Muscle of leg (tissue), 16 donors: ENCODE measurements at places on chromosomes 12 and 14. TPM values are rescaled to one million over a fixed set of nuclear protein-coding genes. Genes with fewer than 3 reads are reported as not detected.

DNA sequence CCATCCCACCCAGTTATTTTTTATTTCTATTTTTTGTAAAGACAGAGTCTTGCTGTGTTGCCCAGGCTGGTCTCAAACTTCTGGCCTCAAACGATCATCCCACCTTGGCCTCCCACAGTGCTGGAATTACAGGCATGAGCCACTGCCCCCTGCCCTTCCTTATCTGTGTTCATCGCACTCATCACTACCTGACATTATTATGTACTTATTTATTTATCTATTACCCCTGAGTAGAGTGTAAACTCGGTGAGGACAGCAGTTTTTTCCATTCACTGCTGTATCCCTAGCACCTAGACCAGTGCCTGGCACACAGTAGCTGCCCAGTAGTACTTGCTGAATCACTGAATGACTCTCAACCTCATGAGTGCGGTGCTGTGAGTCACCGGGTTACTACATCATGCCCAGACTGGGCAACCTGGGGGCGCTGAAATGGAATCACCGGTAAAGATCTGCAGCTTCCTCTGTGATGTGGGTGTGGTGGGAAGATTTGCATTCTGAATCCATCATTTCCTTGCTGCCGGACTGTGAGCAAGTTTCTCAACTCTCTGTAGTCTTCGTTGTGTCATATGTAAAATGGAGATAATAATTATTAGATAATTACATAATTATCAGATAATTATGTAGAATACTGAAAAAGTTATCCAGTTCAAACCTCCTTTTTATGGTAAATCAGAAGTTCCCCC lies 81.9 kb upstream of the USP44 start:
- H3K4me1 ChIP-seq, result peaks cover 23% of the 10 kb centered on the region
- H3K27me3 ChIP-seq, result no peaks in the 10 kb centered on the region
- peak overlapping the region; percentile 79 for H3K27ac ChIP-seq

- no peaks in the 10 kb centered on the region for H3K27me3 ChIP-seq
- no peaks in the 10 kb centered on the region for H3K36me3 ChIP-seq
- no peak for DNase-seq
- peaks cover 17% of the 10 kb centered on the region for H3K4me1 ChIP-seq
- no peak overlapping the region for H3K27ac ChIP-seq
Measured at GRCh38 chr12:2374092-2374906, 321.5 kb downstream of the CACNA1C start.

DNA sequence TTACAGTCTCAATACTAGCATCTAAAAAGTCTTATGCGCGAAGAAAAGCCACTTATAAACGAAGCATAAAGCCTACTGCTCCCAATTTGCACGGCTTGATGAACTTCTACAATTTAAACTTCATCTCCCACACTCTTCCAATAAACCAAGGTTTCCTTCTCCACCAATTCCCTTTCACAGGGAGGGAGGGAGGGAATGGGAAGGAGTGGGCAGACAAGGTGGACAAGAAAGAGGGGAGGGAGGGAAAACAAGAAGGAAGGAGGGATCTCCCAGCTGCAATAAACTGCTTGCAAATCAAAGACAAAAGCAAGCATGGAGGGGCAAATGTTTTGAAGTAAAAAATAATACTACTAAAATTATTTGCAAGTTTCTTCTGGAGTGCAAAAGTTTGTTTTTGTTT lies 64.5 kb downstream of the MED13L start:
- H3K36me3 ChIP-seq, result no peaks in the 10 kb centered on the region
- no peaks in the 10 kb centered on the region for H3K27me3 ChIP-seq
- H3K27ac ChIP-seq, result no peak overlapping the region
- H3K4me3 ChIP-seq, result no peak overlapping the region
- DNase-seq, result no peak

Gene OVCH1
- total RNA-seq, result 0.35 TPM

Gene KIF5A
- 0.04 TPM for total RNA-seq

- H3K4me1 ChIP-seq, result no peaks in the 10 kb centered on the region
- no peaks in the 10 kb centered on the region for H3K36me3 ChIP-seq
- H3K4me3 ChIP-seq, result no peak overlapping the region
- no peaks in the 10 kb centered on the region for H3K27me3 ChIP-seq
- H3K27ac ChIP-seq, result no peak overlapping the region
- no peak for DNase-seq
Measured at GRCh38 chr12:97063292-97063935, 156.4 kb downstream of the NEDD1 start.
